H7 (cell line): ENCODE measurements at places on chromosomes 7 and 10.

DNA sequence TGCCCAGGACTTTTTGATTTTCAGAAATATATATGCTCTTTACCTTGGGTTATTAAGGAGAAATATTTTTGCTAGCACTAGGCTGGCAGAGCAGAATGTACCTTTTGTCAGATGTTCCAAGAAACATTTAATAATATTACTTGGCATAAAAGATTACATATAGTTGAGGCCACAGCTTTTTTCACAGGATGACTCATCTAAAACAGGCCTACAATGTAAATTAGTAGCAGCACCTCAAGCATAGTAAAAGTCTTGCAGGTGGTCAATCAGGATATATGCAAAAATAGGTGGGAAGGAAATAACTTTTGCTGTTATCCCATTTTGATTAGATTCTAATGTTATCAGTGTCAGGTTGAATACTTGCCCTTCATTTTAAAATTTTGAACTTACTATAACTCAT lies 14.9 kb upstream of the ITGB1 start:
- DNase-seq: no peak

DNA sequence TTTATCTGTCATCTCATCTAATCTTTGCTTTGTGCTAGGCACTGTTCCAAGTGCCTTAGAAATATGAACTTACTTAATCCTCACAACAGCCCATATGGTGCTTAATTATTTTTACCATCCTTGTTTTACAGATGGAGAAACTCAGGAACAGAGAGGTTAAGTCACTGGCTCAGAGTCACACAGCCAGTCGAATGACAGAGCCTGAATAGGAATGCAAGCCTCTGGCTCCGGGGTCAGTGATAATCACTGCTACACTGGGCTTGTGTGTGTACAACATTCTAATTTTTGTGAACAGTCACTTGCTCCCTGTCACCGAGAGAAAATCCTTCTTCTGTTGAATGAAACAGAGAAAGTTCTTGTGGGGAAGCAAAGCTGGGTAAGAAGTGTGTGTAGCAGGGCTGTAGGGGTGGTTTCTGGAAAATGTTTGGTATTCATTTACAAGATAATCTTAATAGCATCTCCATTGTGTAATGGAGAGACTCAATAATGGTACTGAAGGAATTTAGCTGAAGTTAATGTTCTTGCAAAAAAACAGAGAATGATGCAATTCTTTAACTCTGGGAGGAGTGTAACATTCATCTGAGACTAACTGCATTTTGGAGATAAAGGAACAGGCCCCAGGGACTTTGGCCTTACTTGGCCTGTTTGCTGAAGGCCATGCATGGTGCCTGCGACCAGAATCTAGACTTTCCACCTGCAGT lies 290.6 kb downstream of the FRMD4A start:
- DNase-seq: no peak

- no peak for DNase-seq
Measured at GRCh38 chr10:76297780-76298281, 866.4 kb downstream of the LRMDA start.

DNA sequence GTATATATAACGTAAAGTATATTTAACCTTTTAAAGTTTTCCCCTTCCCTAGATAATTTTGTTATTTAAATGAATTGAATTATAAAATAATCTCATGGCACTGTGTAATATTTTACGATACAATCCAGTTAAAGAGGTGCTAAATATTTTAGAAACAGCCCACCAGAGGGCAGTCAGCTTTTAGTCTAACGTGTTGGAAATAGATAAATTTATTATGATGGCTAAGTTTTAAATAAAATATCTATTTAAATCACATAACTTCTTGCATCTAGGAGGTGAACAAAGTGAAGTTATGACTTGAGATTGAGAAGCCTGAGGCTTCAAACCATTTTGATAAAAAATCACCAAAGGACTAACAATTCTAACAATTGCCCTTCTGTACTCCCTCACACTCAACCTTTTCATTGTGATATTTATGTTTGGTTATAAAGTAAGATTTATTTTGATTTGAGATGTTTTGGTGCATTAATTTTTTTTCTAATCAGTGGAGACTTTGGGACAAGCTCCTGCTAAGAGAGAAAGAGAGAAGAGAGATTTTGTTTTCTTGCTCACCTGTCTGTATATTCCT lies 171.5 kb upstream of the SP4 start:
- DNase-seq: no peak

GRCh38 chr10:3754727-3755439 lies 30.1 kb downstream of the KLF6 start:
- no peak for DNase-seq

GRCh38 chr7:155590215-155591018 lies 44.1 kb upstream of the CNPY1 start:
- no peak for DNase-seq

- peak; percentile 50 for DNase-seq
Measured at GRCh38 chr10:97575127-97575668, 2.6 kb downstream of the ANKRD2 start.

GRCh38 chr10:95729323-95730055 lies 26.5 kb upstream of the ENTPD1 start:
- no peak for DNase-seq

GRCh38 chr7:120941856-120942255 lies 8.7 kb upstream of the ING3 start:
- DNase-seq: no peak

DNA sequence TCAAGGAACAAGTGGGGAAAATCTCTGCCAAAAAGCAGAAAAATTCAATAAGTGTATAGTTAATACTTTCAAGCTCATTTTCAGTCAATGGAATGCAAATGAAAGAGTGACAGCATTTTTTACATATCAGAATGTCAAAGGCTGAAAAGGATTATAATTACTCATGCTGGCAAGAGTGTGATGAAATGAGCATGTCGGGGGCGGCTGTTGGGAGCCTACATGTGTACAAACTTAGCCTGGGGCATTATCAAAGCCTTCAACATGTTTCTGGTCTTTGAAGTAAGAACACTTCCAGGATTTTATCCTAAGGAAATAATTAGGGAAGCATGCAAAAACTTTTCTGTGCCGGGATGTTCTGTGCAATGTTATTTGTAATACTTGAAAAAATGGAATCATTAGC lies 221.7 kb upstream of the LYZL1 start:
- no peak for DNase-seq

- no peak for DNase-seq
Measured at GRCh38 chr7:44320141-44320540, 5.3 kb downstream of the CAMK2B start.

- no peak for DNase-seq
Measured at GRCh38 chr7:72156671-72157070, 255.5 kb downstream of the CALN1 start.

- no peak for DNase-seq
Measured at GRCh38 chr10:127867805-127868204, 24.9 kb downstream of the CLRN3 start.

DNA sequence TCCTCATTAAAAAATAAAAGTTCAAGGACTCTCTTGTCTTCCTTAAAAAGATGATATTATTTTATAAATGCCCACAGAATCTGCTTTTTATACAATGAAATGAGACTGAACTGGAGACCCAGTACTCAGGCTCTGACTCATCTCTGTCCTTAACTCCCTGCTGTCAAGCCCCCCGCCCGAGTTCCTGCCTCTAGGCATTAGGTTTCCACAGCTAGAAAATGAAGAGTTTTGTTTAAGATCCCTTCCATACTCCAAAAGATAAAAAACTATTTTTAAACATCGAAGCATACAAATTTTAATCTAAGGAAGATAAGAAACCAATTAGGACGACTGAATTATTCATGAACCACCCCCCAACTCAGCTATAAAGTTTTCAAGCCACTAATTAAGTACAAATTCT lies 97.7 kb upstream of the FEZF1 start:
- peak; percentile 45 for DNase-seq

DNA sequence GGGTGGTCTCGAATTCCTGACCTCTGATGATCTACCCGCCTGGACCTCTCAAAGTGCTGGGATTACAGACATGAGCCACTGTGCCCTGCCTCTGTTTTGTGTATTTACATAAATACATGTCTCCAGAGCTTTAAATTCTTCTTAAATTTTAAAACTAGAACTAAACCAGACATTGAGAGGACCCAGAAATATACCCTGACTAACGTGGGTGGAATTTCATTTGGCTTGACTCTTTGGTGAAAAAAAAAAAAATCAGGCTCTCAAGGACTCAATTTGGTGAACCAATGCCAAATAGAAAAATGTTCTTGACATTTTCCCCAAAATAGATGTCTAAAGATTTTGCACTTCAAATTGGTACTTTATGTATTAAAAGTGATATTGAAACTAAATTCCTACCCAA lies 16.6 kb upstream of the FAS start:
- DNase-seq: no peak

- DNase-seq: no peak
Measured at GRCh38 chr10:103663236-103663635, 169.7 kb downstream of the NEURL1 start.

DNA sequence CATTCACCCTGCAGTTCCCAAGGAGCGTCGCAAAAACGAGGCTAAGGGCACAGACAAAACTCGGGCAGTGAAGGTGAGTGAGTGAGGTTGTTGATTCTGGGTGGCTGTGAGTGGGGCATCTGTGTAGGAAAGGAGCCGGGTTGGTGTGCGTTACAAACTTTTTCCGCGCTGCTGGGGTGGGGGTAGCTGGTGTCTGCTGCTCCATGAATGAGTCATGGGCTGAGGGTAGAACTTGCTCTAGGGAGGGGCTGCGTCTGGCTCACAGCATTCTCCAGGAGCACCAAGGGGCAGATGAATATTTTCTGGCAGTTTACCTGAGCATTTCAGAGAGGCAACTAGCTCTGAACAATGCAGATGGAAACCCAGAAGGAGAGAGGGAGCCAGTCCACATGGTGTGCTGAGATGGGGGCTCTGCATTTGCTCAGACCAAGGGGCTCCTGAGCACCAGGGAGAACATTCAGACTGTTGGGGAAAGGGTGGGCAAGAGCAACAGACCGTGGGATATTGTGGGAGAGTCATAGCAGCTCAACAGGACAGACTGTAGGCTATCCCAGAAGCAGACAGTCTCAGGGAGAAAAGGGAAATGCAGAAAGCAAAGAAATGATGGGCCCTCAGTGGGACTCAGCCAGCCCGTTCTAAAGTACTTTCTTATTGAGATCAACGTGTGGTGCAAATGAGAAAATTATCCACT lies 18.8 kb downstream of the NOBOX start:
- DNase-seq: no peak

- no peak for DNase-seq
Measured at GRCh38 chr7:151982806-151983205, 26.6 kb downstream of the GALNTL5 start.

DNA sequence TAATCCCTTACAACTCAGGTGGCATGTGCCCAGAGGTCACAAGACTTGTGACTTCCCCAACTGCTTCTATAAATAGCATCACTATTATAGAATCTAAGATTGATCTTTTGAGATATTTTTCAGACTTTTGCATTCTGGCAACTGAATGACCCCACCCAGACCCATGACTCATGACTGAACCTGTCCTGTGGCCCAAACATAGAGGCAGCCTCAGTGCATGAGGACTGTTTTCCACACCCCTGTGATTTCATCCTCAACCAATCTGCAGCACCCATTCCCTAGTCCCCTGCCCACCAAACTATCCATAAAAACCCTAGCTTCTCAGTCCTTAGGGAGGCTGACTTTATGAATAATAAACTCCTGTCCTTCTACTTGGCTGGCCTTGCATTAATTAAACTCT lies 84.5 kb downstream of the MICU1 start:
- no peak for DNase-seq

- no peak for DNase-seq
Measured at GRCh38 chr10:79203014-79203644, 134.4 kb downstream of the ZMIZ1 start.
